H1 (cell line): ENCODE measurements at places on chromosomes 12 and 14. TPM values are rescaled to one million over a fixed set of nuclear protein-coding genes. Genes with fewer than 3 reads are reported as not detected.

DNA sequence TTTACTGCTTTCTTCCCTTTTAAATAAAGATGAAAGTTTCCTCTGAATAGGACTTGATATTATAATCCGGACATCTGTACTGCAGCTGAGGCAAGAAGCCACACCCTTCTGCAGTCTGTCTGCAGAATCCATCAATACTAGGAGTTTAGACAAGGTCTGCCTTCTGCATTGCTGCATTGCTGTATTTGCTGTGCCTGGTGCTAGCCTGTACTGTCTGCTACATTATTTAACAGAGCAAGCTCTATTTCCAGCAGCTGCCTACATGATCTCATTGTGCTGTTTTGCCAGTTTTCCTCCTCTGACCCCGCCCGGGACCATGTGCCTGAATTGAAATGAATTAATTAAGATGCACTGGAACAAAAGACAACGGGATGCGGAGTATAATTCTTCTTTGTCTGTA is 1.7 kb downstream of the TUBA1A start:
- no peak for DNase-seq
- H3K4me3 ChIP-seq, result no peak overlapping the region; the same call in 1 of the 2 replicates
- peaks cover 10% of the 10 kb centered on the region for H3K36me3 ChIP-seq

GRCh38 chr12:26435069-26435404 is 239.7 kb downstream of the SSPN start:
- H3K4me3 ChIP-seq, result no peak overlapping the region
- no peaks in the 10 kb centered on the region for H3K4me1 ChIP-seq
- H3K27me3 ChIP-seq, result no peaks in the 10 kb centered on the region

GRCh38 chr12:112261559-112261958 is 120.7 kb downstream of the HECTD4 start:
- H3K27ac ChIP-seq, result no peak overlapping the region
- H3K4me1 ChIP-seq, result peaks cover under 1% of the 10 kb centered on the region; the same call in 1 of the 2 replicates
- DNase-seq, result no peak
- H3K36me3 ChIP-seq, result peaks cover 7% of the 10 kb centered on the region

DNA sequence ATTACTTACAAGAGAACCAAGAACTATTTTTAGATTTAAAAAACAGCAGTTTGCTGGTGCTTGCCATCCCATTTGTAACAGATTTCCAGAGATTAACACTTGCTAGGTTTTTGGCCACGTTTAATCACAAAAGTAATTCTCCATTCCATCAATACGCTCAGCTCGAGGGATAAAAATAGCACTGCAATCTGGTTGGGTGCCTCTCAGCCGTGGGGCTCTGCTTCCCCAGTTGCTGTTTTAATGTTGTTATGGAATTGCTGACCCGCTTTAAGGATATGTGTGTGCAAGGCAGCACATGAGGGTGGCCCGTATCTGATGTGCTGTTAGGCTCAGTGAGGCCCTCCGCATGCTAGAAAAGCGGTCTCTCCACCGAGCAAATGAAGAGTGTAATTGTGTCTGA is 222.2 kb upstream of the TMEM260 start:
- H3K27ac ChIP-seq, result no peak overlapping the region
- no peak overlapping the region for H3K4me3 ChIP-seq
- H3K4me1 ChIP-seq, result no peaks in the 10 kb centered on the region
- no peaks in the 10 kb centered on the region for H3K27me3 ChIP-seq
- no peaks in the 10 kb centered on the region for H3K36me3 ChIP-seq
- DNase-seq, result no peak

GRCh38 chr14:76432827-76433752 is 57.2 kb downstream of the ESRRB start:
- no peak overlapping the region for H3K4me3 ChIP-seq
- no peaks in the 10 kb centered on the region for H3K27me3 ChIP-seq
- no peak for DNase-seq
- H3K4me1 ChIP-seq, result no peaks in the 10 kb centered on the region; the same call in 1 of the 2 replicates
- H3K27ac ChIP-seq, result no peak overlapping the region

DNA sequence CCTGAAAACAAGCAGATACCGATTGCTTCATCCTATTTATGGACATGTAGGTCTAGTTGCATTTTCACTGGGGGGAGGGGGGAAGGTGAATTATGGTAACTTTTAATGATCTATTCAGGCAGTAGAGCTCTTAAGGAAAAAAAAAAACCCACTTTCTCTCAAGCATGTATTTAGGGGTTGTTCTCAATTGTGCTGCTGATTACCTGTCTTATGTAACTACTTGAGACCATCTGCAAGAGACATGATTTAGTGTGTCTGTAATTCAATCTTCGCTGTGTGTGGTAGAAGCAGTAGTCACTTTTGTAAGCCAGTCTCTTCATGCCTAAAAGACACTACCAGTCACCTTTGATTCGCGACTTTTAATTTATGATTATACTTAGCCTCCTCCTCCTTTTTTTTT is 8.9 kb downstream of the CALM1 start:
- H3K4me1 ChIP-seq, result no peaks in the 10 kb centered on the region
- DNase-seq, result no peak
- H3K27me3 ChIP-seq, result no peaks in the 10 kb centered on the region
- H3K27ac ChIP-seq, result no peak overlapping the region

DNA sequence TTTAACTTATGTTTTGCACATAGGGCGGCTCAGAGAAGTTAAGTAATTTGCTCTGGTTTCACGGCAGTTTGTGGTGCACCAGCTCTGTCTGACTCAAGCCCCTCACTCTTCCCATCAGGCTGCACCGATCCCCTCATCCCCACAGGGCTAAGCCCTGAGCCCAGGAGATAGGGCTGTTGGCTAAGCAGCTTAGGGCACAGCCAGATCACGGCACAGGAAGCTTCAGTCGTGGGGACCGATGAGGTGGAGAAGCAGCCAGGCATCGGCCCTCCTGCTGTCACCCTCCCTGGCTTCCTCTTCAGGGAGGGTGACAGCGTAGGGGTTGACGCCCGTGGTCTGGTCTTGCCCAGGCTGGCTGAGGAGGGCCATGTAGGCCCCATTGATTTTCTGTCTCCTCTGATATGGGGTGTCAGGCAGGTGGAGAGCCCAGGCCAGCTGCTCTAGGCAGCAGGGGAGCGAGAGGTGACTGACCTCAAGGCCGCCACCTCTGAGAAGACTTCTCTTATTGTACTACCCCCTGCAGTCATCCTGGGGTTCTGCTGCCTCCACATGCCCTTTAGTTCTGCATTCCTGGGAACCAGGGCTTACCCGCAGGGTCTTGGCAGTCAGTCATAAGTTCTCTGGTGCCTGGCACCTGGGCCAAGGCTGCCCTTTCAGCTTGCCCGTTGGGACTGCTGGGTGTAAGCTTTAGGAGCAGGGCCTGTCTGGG is 166.4 kb downstream of the TSPAN9 start:
- no peak overlapping the region for H3K27ac ChIP-seq
- no peaks in the 10 kb centered on the region for H3K27me3 ChIP-seq
- no peaks in the 10 kb centered on the region; the same call in 1 of the 2 replicates for H3K4me1 ChIP-seq
- H3K36me3 ChIP-seq, result no peaks in the 10 kb centered on the region
- H3K4me3 ChIP-seq, result no peak overlapping the region

Gene ESPL1
- total RNA-seq, result 47.0 and 52.7 TPM in 2 replicates

DNA sequence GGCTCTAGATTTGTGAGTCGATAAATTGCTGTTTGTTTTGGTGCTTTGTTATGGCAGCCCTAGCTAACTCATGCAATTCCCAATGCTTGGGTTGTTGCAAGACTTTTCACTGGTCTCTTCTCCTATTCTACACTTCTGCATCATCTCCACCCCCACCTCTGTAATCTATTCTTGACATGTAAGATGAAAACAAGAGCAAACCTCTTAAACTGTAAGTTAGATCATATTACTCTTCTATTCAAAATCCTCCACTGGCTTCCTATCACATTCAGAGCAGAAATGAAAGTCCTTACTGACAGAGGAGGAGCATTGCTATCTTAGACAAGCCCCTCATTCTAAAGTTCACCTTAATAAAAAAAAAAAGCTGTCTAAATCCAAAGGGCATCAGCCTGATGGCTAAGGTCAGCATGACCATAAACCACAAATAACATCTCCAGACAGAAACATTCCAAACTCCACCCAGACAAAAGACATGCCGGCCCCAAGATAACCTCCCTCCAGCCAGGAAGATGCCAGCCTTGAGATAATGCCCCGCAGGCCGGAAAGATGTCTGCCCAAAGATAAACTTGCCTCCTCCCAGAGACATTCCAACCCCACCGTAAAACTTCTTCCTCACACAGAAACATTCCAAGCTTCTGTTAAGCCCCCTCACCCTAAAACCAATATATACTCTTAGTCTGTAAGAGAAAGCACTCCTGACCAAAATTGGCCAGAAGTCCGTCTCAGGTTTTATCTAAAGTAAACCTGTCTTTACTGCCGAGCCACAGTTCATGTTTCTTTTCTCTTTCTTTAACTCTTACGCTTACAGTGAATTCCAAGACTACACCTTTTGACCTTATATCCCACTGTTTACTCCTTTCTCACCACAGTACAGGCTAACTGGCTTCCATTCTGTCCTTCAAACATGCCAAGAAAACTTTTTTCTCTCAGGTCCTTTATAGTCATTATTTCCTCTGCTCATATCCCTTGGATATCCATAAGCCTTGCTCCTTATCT is 308.9 kb downstream of the KCNH5 start:
- no peak overlapping the region for H3K4me3 ChIP-seq
- no peaks in the 10 kb centered on the region for H3K27me3 ChIP-seq
- no peak overlapping the region for H3K27ac ChIP-seq
- no peaks in the 10 kb centered on the region for H3K4me1 ChIP-seq
- H3K36me3 ChIP-seq, result no peaks in the 10 kb centered on the region

DNA sequence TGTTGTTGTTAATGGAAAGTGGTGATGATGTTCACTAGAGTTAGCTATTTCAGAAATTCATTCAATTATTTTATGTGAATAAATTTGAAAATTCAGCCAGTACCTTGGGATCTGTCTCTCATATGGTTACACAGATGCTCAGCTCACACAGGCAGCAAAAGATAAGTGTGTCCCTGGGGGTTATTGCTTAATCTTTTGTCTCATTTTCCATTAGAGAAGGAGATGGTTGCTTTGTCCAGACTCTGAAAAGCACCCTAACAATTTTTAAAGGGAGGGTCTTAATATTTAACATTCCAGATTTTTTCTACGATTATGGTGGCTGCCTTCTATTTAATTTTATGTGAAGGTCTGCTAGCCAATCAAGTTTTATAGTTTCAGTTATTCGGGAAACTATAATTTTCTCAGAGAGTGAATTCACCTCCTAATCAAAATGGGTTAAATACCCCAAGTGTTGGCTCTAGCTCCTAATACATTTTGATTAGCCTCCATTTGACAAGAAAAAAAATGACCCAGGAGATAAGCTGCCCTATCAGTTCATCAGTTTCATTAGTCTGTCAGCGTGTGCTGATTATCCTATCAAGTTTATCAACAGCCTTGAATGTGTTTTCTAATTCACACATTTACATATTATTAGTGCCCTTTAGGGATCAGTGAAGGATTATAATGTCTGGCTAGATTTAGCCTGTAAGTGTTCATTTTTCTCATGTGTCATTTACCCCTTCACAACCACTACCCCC is 282.1 kb downstream of the TMTC2 start:
- H3K4me3 ChIP-seq, result no peak overlapping the region
- H3K36me3 ChIP-seq, result no peaks in the 10 kb centered on the region
- no peak for DNase-seq
- H3K4me1 ChIP-seq, result no peaks in the 10 kb centered on the region

Gene CLEC4C
- 0.76 TPM in 1 of 2 replicates, not detected in the other for total RNA-seq

Gene TROAP
- 52.0 and 54.0 TPM in 2 replicates for total RNA-seq

DNA sequence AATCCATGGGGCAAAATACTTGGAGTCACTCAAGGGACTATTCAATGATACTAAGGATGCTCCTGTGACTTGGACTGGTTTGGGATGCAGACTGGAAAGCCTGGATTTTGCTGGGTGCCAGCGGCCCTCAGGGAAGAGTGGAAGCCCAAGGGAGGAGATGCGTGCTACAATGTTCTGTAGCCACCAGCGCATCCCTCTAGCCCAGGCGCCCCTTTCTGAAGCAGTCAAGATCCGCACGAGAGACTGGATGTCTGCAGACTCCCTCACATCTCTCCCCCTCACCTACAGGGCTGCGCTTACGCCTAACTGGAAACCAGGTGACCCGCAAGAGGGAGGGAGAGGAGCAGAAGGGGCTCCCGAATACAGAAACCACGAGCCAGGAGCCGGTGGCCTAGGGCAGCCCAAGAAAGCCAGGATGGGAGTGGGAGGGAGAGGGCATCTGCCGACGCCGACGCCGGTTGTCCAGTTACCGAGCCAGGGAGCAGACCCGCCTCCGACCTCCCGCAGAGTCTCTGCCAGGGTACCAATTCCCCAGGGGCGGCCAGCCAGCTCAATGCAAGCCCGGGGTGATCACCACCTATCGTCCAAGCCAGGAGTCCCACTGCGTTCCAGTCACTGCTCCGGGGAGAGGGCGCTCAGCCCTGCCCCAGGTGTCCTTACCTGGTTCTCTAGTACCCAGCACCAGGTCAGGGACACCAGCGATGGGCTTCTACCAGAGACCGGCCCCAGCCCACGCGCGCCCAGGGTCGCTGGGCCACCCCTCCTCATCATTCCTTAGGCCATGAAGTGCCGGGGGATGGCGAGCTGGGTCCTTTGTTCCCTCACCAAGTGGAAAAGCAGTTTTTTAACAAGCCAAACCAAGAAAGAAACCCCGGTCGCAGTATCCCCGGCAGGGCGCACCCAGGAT is 1.2 kb downstream of the NTN4 start:
- H3K27ac ChIP-seq, result no peak overlapping the region
- H3K4me1 ChIP-seq, result peaks cover 4% of the 10 kb centered on the region; the same call in 1 of the 2 replicates
- no peak for DNase-seq
- peak overlapping the region; percentile 80 for H3K4me3 ChIP-seq

- no peak overlapping the region for H3K4me3 ChIP-seq
- peaks cover 5% of the 10 kb centered on the region for H3K4me1 ChIP-seq
- H3K27ac ChIP-seq, result no peak overlapping the region
- H3K36me3 ChIP-seq, result no peaks in the 10 kb centered on the region
Measured at GRCh38 chr12:11967376-11968047, 103.2 kb upstream of the BCL2L14 start.

Gene GDF3
- total RNA-seq, result 12.6 and 16.8 TPM in 2 replicates

DNA sequence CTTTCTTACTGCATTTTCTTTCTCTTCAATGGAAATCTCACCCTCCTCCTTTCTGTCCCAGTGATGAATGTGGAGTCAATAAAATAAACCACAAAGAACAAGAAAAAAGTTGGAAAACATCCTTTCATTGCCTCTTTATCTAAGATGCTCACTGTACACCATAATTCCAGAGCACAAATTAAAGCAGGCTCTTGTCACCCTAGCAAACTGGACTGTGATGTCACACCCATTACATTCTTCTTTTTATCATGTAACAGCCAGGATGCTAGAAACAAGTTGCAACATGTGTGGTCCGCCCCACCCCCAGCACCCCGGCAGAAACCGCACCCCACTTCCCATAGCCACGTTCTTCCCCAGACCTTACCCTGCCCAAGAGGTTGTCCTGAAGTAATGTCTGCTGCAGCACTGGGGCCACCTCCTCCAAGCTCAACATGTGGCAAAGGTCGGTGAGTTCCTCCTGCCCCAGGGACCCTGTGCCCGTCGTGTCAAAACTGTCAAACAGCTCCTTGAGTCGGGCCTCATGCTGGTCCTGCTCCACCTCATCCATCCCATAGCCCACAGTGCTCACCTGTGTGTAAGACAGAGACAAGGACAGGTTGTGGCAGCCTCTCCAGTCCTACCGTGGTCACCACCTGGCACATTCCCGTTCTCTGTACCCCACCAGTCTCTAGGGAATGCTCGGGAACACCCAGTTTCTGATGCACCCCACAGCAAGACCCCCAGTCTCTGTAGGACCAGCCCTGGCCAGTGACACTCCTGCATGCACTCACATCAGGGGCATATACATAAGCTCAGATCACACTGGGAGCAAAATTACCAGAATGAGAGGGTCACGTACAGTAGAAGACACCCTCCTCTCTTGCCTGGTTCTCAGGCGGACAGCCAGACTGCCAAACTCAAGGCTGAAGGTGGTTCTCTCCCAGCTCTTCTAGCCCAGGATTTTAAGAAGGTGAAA is 9.2 kb downstream of the NIN start:
- H3K27ac ChIP-seq, result no peak overlapping the region
- H3K36me3 ChIP-seq, result no peaks in the 10 kb centered on the region
- H3K4me1 ChIP-seq, result peaks cover 6% of the 10 kb centered on the region; the same call in 1 of the 2 replicates
- peaks cover 3% of the 10 kb centered on the region; the same call in 1 of the 2 replicates for H3K27me3 ChIP-seq
